ENCODE measurements at places on chromosomes 7 and 10.
A peak's percentile ranks its signal among the peaks of the same experiment; 100 is the strongest.

DNA sequence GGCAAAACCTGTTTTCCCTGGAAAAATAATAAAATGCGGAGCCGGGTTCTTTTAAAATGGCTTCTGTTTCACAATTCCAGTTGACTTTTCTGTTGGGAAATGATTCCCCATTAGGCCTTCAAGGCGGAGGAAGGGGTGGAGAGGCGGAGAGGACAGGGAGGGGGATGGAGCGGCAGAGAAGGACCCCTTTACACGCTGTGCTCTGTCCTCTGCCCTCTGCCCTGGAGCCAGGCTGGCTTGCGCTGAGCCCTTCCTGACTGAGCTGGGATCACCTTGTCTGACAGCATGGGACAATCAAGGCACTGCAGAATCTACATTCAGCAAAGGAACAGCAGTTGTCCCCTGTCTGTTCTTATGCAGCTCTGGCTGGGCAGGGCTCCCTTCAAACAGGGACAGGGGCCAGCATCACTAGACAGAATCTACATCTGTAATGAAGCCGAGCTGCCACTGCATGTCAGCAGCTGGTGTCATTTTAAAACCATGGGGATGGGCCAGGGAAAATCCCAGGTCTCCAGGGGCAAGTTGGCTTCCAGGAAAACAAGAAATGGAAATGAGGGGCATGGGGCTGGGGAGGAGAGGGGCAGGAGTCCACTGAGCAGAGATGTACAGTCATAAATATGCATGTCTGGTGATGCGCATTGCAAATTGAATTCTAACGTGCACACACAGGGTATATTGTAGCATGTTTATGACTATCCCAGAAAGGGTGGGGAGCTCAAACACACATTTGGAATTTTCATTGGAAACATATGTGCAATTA, 120.0 kb downstream of the MKX start:
- no peak for DNase-seq

GRCh38 chr10:47060993-47061500, 149.8 kb downstream of the PTPN20 start:
- DNase-seq, result no peak

- DNase-seq, result no peak
Measured at GRCh38 chr10:131897297-131897899, 3.4 kb upstream of the PPP2R2D start.

DNA sequence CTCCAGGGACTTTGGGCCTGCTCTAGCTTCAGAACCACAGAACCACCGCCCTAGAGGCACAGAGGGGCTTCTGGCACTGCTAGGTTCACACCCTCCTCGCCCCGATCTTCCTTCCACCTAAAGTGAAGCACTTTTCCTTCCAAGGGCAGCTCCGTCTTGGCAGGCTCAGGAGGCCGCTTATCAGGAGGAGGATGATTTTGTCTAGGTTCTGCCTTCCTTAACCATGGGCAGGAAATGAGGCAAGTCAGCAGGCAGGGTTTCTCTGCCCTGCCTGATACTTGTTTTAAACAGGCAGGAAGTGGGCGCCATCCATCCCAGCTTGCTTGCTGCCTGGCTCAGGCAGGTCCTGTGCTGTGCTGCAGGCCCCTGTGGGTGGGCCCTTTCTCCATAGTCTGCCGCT, 8.3 kb upstream of the ATP6V0E2 start:
- DNase-seq, result peak; percentile 43

DNA sequence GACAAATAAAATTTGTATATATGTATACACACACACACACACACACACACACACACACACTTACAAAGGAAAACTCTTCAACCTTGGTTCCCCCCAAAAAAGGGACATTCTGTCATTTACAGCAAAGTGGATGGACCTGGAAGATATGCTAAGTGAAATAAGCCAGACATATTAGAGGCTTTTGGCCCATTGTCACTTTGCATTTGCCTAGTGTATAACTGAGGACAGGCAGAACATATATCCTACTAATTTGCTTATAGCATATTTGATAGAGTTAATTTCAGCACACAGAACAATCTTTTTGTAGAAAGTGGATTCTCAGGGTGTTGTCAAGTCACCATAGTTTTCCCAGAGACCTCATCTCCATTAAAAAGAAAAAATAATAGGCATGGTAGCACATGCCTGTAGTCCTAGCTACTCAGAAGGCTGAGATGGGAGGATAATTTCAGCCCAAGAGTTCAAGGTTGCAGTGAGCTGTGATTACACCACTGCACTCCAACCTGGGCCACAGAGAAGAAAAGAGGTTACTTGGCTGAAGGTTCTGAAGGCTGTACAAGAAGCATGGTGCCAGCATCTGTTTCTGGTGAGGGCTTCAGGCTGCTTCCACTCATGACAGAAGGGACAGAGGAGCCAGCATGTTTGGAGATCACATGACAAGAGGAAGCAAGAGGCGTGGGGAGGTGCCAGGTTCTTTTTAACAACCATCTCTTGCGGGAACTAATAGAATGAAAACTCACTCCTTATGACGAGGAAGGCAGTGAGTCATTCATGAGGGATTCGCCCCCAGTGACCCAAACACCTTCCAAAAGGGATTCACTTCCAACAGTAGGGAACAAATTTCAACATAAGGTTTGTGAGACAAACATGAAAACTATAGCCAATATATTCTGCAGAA, 135.6 kb downstream of the TMEM168 start:
- DNase-seq, result no peak

GRCh38 chr10:87734987-87735827, 75.5 kb downstream of the PAPSS2 start:
- no peak for DNase-seq

DNA sequence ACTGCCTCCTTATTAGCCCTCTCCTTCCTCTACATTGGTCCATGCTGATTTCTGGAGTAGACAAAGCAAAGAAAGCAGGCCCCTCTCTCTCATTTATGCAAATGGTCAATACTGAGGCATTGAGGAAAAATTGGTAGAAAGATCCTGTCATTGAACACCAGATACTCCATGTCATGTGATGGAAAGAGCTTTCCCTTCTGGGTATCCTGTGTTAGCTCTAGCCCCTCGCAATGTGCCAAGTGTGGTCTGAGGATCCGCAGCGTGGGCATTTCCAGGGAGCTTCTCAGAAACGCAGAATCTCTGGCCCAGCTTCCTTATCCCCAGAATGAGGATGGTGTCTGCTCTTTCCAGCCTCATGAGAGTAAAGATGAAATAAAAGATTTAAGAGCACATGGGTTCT, 159.1 kb downstream of the CREB5 start:
- DNase-seq, result no peak

DNA sequence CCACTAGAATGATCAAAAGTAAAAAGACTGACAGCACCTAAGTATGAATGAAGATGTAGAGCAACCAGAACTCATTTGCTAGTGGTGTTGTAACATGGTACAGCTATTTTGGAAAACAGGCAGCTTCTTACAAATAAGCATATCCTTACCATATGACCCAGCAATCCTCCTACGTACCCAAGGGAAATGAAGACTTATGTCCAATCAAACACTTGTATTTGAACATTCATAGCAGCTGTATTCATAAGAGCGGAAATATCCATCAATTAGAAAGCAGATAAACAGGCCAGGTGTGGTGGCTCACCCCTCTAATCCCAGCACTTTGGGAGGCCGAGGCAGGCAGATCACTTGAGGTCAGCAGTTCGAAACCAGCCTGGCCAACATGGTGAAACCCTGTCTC, 53.0 kb downstream of the KLRG2 start:
- DNase-seq, result no peak

DNA sequence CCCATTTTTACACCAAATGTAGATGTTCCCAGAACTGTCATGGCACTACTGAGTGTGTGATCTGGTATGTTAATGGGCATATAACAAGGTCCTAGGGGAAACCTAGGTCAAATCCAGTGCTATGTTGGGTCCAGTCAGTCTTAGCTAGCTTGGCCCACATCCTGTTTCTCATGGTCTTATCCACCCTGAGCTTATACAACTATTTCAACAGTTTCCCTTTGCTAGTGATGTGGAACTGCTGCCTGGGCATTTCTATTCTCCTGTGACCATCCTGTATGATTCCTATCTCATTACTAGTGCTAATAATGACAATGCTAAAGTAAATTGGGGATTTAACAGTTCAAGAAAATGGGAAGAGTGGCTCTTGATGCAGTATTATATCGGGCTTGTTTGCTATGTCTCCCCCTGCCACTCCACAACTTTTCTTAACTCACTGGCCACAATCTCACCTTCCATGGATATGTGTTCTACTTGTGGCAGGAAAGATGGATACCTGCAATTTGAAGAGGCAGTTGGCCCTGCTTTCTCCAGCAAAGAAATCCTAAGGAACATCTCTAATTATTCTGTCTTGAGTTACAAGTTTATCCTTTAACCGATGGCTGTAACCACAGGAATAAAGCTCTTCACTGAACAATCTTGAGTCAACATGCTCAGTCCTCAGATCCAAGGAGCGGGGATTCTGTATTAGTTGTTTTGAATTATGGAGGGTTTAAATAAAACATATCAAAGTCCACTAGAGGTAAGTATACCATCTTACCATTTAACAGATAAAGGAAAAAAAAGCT, 707.8 kb downstream of the XPNPEP1 start:
- DNase-seq, result no peak

DNA sequence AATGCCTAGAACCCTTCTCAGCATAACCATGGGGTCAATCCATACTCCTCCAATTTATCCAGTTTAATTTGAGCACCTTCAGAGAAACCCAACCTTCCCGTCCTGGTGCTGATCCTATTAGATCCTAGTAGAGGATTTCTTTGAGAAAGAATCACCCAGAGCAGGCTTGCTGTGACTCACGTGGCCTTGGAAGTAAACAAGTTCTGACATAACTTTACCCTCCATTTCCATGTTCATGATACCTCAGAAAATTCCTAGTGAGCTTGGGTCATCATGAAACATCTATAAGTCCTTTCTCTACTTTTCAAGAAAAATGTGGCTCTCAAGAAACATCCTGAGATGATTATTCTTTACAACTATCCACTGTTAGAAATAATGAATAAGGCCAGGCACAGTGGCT, 71.7 kb downstream of the PRLHR start:
- DNase-seq, result no peak

DNA sequence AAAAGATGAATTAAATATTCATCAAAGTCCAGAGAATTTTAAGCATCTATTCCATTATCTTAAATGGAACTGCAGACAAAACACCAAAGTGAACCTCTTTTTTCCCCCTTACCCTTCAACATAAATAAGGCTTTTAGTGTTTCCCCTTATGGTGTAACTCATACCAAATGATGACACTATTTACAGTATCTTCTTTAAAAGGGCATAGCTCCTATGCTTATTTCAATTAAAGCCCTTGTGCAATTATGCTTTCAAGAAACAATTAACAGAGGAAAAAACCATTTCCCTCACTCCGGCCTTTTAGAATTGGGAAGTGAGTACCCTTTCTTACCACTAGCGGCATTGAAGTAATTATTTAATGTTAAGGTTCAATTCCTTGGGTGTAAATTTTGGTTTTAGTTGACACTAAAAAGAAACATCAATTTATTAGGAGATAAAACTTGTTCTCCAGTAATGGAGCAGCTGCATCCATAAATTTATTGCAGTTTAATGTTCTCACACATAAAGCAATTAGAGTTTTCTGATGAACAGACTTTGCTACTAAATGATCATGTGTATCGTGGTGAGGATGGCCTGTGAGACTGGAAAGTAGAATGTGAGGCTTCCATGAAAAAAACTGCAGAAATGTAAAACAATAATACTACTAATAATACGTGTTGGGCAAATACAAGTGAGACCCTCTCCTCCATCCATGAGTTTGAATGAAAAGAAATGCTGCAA, 661.3 kb downstream of the PARD3 start:
- DNase-seq, result no peak

- DNase-seq, result no peak
Measured at GRCh38 chr7:79652619-79653018, 199.2 kb upstream of the MAGI2 start.

DNA sequence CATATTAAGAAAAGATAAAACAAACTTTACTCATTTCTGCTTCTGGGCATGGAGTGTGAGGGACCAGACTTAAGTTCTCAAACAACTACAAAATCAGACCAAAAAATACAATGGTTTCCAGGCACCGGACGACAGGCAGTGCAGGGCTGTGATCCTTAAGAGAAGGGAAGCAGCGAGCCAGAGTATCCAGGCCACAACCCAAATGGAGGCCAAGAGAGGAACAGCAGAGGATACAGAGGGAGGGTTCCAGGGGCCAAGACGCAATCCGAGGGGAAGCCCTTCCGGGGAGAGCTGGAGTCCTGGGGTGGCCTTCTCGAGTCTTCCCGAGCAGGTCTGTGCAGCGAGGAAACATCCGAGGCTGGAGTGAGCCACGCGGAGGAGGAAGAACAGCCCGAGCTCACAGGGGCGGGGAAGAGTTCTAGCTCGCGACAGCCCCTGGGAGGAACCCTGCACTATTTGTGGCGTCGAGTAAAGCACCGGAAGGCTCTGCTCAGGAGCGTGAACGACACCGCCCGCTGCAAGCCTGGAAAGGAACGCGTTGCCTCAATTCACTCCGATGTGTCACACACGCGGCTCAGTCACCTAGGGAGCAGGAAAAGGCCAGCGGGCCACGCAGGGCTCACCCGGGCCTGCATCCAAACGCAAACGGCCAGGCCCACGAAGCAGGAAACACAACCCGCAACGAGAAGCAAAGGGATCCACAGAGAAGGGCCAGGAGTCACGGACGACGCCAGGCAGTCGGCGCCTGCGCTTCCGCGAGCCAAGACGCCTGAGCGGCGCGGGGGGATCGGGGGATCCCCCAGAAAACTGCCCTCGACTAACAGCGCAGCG, 933 bp upstream of the RNF32 start:
- no peak for DNase-seq

DNA sequence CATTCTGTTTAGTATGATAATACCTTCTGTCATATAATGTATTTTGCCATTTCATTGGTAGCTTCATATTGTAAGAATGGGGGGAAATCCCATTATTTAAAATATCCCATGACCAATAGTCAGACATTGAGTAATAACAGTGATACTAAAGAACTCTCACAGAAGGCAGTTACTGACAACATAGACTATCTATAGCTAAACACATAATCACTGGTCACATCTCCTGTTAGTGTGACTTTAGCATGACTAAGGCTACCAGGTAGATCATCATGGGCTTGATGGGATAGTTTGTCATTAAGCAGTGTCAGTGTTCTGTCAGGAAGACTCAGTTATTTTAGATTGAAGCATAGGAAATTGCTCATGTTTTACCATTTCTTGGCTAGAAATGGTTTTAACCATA, 16.4 kb downstream of the OPN1SW start:
- no peak for DNase-seq

DNA sequence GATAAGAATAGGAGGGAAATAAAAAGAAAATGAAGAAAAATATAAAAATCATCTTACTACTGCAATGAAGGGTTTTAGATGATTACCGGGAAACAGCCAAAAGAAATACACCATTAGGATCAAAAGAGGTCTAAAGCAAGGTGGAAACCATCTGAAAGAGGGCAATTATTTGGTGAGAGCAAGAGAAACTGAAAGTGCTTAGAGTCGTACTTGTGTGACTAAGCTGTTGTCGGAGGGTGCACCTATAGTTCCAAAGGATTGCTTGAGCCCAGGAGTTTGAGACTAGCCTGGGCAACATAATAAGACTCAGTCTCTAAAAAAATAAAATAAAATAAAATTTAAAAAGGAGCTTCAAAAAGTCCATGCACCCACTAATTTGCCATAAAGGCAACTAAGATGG, 169.5 kb downstream of the DKK1 start:
- DNase-seq, result no peak
